ENCODE measurements at places on chromosomes 13 and 19.

- H3K4me3 ChIP-seq = peak overlapping the region; percentile 46
- H3K4me1 ChIP-seq = peaks cover 29% of the 10 kb centered on the region
- peak overlapping the region; percentile 44 for H3K27ac ChIP-seq
- H3K27me3 ChIP-seq = no peaks in the 10 kb centered on the region
- no peak for DNase-seq
Observed at GRCh38 chr13:30388406-30389283, 33.6 kb upstream of the UBE2L5 start.

- no peaks in the 10 kb centered on the region for H3K36me3 ChIP-seq
- H3K4me3 ChIP-seq = peak within 1 kb of the TSS; percentile 68
- no peaks in the 10 kb centered on the region for H3K27me3 ChIP-seq
- peaks cover 19% of the 10 kb centered on the region for H3K4me1 ChIP-seq
- peak; percentile 66 for DNase-seq
- H3K27ac ChIP-seq = peak within 1 kb of the TSS; percentile 87
Observed at GRCh38 chr19:35742121-35742724, at the start of gene IGFLR1. IGFLR1 (minus strand) TSS chr19:35742452; CDS start chr19:35741180, 1,272 bp downstream.

DNA sequence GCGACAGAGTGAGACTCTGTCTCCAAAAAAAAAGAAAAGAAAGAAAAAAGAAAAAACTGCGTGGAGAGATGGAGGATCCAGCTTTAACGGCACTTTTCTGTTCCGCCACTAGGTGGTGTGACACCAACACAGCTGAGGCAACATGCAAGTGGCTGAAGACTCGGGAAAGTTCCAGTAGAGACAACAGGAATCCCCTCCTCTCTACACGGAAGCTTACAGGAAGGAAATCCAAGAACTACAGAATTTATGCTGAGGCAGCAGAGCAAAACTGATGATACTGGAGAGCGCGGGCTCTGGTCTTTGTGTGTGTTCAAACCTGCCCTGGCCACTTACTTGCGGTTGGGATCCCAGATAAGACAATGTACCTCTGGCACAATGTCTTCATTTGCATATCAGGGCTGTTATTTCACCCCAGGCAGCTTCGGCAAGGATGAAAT is 9.9 kb downstream of the RANBP3 start:
- no peaks in the 10 kb centered on the region for H3K27me3 ChIP-seq
- H3K4me1 ChIP-seq = peaks cover 49% of the 10 kb centered on the region
- DNase-seq = peak; percentile 36
- H3K4me3 ChIP-seq = no peak overlapping the region
- no peak overlapping the region for H3K27ac ChIP-seq

- DNase-seq = peak; percentile 60
- H3K27me3 ChIP-seq = peaks cover 11% of the 10 kb centered on the region
- no peaks in the 10 kb centered on the region for H3K36me3 ChIP-seq
- peak overlapping the region; percentile 32 for H3K4me3 ChIP-seq
Observed at GRCh38 chr19:47428177-47428894, 9.0 kb upstream of the MEIS3 start.

DNA sequence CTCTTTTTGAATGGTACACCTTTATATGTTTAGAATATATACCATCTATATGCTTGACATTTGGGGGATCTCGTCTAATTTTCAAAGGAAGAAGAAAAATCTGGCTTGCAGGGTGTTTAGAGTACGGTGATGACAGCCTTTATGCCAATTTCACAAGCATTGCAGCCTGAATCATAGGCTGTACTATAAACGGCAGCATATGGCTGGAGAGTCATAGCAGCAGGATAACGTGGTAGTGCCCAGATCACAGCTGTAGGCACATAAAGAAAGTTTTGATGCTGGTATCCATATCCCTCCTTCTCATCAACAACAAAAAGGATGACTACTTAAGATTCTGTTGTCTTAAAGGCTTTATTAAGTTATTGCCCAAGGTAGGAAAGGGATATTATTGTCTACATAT is 253.0 kb downstream of the PCDH9 start:
- no peaks in the 10 kb centered on the region for H3K36me3 ChIP-seq
- DNase-seq = no peak
- H3K4me1 ChIP-seq = no peaks in the 10 kb centered on the region
- H3K27ac ChIP-seq = no peak overlapping the region
- H3K4me3 ChIP-seq = no peak overlapping the region

DNA sequence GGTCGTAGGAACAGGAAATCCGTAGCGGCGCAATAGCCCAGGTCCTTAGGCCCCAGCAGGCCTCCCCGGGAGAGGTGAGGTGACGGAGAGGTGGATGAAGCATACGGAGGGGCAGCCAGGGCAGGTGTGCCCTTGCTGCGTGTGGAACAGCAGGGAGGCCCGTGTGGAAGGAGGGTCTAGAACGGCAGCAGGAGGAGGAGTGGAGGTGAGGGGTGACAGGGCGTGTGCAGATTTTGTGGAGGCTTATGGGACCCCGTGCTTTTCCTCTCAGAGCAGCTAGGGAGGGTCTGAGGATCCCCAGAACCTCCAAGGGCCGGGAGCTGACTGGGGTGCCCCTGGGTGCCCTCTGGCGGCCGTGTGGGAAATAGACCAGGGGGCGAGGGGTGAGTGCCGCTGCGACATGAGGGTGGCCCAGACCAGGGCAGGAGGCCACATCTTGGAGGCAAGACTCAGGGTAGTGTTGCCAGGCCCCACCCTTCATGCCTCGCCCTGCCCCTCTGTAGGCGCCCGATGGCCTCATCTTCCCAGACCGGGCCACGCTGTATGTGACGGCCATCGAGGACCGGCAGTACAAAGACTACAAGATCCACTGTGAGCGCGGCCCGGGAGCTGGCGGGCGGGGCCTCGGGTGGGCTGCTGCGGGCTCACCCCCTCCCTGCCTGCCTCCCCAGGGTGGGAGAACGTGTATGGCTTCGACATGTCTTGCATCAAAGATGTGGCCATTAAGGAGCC is 5.0 kb upstream of the ADM5 start:
- H3K4me1 ChIP-seq = peaks cover 4% of the 10 kb centered on the region
- H3K36me3 ChIP-seq = peaks cover 11% of the 10 kb centered on the region
- no peak overlapping the region for H3K27ac ChIP-seq
- no peaks in the 10 kb centered on the region for H3K27me3 ChIP-seq
- H3K4me3 ChIP-seq = no peak overlapping the region

- no peak overlapping the region for H3K4me3 ChIP-seq
- DNase-seq = no peak
- no peaks in the 10 kb centered on the region for H3K27me3 ChIP-seq
- no peaks in the 10 kb centered on the region for H3K4me1 ChIP-seq
- H3K27ac ChIP-seq = no peak overlapping the region
Observed at GRCh38 chr13:70747262-70747661, 639.0 kb upstream of the KLHL1 start.

- no peaks in the 10 kb centered on the region for H3K36me3 ChIP-seq
- no peak for DNase-seq
- H3K4me3 ChIP-seq = no peak overlapping the region
- H3K27me3 ChIP-seq = no peaks in the 10 kb centered on the region
- no peak overlapping the region for H3K27ac ChIP-seq
Observed at GRCh38 chr13:31905961-31906360, 125.6 kb upstream of the FRY start.

- no peaks in the 10 kb centered on the region for H3K36me3 ChIP-seq
- H3K27me3 ChIP-seq = peaks cover 3% of the 10 kb centered on the region
- no peak overlapping the region for H3K27ac ChIP-seq
- DNase-seq = no peak
Observed at GRCh38 chr13:94122300-94122915, 357.1 kb downstream of the DCT start.

- H3K27me3 ChIP-seq = no peaks in the 10 kb centered on the region
- H3K4me3 ChIP-seq = no peak overlapping the region
- no peak for DNase-seq
- no peak overlapping the region for H3K27ac ChIP-seq
Observed at GRCh38 chr19:39946532-39946931, 12.1 kb upstream of the FCGBP start.

DNA sequence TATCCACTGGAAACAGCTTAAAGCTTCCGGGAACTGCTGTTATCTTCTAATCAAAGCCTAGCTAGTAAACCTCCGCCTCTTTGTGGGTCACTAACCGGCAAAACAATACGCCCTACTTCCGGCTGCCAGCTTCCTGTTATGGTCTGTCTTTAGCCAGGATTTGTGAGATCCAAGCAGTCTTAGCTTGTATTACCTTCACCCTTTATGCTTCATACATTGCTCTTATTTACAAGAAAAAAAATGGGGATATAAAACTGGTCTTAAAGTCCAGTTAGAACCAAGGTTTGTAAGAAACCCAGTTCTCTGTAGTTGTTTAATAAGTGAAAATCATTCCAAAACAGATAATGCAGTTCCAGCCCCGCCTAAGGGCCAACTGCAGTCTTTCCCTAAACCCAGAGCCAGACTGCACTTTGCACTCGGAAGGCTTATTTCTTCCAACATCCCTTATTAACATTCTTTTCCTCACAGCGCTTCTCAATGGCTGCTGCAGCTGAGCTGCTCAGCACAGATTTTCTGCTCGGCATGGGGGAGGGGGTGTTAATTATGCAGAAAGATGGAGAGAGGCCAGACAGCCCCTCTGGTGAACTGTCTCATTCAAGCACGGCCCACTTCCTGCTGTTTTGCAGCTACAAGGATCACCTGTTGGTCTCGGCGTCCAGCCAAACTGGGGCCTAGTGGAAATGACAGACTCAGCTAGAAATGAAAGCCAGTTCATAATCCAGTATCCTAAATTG is 368.4 kb downstream of the KLF12 start:
- no peaks in the 10 kb centered on the region for H3K27me3 ChIP-seq
- H3K4me1 ChIP-seq = peaks cover 38% of the 10 kb centered on the region
- H3K27ac ChIP-seq = peak overlapping the region; percentile 87

DNA sequence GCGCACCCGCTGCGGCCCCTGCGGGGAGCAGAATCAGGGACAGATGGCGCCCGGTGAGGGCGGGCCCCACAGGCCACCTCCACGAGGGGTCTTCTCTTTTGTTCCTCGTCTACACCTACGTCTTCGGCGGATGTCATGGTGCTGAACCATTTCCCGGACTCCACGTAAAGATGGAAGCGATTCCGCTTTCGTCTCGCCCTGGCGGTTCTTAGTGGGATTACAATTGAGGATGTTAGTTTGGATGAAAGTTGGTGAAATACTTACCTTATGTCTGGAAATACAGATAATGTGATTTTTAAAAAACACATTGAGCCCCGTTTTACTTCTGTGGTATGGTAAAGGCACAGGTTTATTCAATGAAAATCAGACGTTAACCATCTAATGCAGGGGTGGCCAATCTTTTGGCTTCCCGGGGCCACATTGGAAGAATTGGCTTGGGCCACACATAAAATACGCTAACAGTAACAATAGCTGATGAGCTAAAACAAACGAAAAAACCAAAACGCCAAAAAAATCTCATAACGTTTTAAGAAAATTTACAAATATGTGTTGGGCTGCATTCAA is 1.4 kb upstream of the ZMYM5 start:
- peak overlapping the region; percentile 97 for H3K27ac ChIP-seq
- H3K36me3 ChIP-seq = no peaks in the 10 kb centered on the region
- no peaks in the 10 kb centered on the region for H3K27me3 ChIP-seq
- H3K4me1 ChIP-seq = peaks cover 32% of the 10 kb centered on the region
- peak; percentile 58 for DNase-seq

- no peak overlapping the region for H3K4me3 ChIP-seq
- H3K27ac ChIP-seq = no peak overlapping the region
- no peaks in the 10 kb centered on the region for H3K27me3 ChIP-seq
Observed at GRCh38 chr19:48295458-48295857, 25.6 kb downstream of the ZNF114 start.

DNA sequence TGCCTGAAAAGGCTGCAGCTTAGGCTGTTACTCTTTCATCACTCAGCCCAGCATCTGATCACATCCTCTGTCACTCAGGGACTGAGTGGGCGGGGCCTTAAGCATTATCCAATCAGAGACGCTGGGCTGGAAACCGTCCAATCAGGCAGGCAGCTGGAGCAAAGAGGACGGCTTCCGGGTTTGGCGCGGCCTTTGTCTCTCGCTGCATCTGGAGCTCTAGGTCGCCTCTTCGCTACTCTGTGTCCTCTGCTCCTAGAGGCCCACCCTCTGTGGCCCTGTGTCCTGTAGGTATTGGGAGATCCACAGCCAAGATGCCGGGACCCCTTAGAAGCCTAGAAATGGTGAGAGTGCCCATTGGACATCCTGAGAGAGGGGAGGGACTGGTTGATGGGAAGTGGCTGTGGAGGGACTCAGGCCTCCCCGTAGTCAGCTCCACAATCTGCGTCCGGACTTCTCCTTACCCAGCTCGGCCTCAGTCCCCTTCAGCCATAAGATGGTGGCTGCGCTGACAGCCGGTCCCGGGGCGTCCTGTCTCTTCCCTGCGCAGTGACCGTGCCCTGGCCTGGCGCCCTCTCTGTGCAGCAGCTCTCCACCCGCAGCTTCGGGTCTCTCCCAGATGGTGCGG is at the start of gene ZNF486:
Gene ZNF486, plus strand, starts transcription at position 195 of the 625 bp plus-strand sequence. Its CDS starts 117 bp downstream, at position 312.
- H3K27me3 ChIP-seq = no peaks in the 10 kb centered on the region
- H3K27ac ChIP-seq = peak within 1 kb of the TSS; percentile 58
- peak; percentile 90 for DNase-seq
- H3K36me3 ChIP-seq = peaks cover 6% of the 10 kb centered on the region
- peak within 1 kb of the TSS; percentile 78 for H3K4me3 ChIP-seq
- peaks cover 2% of the 10 kb centered on the region for H3K4me1 ChIP-seq

- no peaks in the 10 kb centered on the region for H3K27me3 ChIP-seq
- DNase-seq = no peak
- no peak overlapping the region for H3K27ac ChIP-seq
- no peak overlapping the region for H3K4me3 ChIP-seq
Observed at GRCh38 chr19:18814063-18814462, 17.7 kb upstream of the UPF1 start.

- no peak overlapping the region for H3K4me3 ChIP-seq
- H3K27ac ChIP-seq = no peak overlapping the region
- no peaks in the 10 kb centered on the region for H3K36me3 ChIP-seq
- no peaks in the 10 kb centered on the region for H3K27me3 ChIP-seq
- no peaks in the 10 kb centered on the region for H3K4me1 ChIP-seq
- DNase-seq = no peak
Observed at GRCh38 chr13:63983366-63983765, 2567.7 kb upstream of the PCDH20 start.

GRCh38 chr13:22031702-22032286 is 360.9 kb downstream of the FGF9 start:
- no peaks in the 10 kb centered on the region for H3K4me1 ChIP-seq
- H3K27ac ChIP-seq = no peak overlapping the region
- H3K36me3 ChIP-seq = no peaks in the 10 kb centered on the region

DNA sequence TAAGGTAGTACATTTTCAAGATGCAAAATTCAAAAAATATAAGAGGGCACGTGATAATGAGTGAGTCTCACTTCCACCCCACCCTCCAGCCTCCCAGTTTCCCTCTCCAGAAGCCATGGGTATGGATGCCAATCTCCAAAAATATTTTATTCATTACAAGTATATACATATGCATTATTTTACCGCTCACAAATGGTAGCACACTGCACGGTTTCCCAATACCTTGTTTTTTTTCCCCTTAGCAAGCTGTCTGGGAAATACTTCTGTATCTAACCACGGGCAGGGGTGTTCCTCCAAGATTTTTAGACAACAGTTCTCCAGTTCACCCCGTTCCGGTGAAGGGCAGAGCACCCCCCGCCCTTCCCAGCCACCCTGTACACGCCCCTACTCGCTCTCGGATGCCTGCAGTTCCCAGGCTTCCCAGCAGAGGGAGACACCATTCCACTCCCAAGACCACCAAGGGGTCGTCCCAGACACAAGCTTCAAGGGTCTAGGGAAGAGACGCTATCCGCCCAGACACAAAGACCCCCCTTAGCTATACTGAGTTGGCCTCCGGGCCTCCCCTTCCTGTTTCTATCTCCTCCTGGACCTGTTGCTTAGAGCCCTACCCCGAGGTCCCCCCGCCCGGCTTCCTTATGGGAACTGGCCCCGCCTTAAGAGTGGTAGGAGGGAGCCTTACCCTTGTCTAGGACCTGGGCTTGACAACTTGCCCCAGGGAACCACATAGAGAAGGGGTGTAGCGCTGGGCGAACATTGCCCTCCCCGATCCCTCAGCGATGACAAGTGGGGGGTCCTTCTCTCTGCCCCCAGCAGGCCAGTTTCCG is 1.1 kb upstream of the FXYD3 start:
- H3K27ac ChIP-seq = no peak overlapping the region
- DNase-seq = peak; percentile 56
- peaks cover 9% of the 10 kb centered on the region for H3K4me1 ChIP-seq
- H3K27me3 ChIP-seq = peaks cover 33% of the 10 kb centered on the region
- peak overlapping the region; percentile 5 for H3K4me3 ChIP-seq
